ENCODE measurements at places on chromosomes 11 and 22. TPM values are rescaled to one million over a fixed set of nuclear protein-coding genes. Genes with fewer than 3 reads are reported as not detected.

- no peak for DNase-seq
Observed at GRCh38 chr11:5069272-5069671, at the start of gene OR52E1. Gene OR52E1 (plus strand): TSS chr11:5069572.

DNA sequence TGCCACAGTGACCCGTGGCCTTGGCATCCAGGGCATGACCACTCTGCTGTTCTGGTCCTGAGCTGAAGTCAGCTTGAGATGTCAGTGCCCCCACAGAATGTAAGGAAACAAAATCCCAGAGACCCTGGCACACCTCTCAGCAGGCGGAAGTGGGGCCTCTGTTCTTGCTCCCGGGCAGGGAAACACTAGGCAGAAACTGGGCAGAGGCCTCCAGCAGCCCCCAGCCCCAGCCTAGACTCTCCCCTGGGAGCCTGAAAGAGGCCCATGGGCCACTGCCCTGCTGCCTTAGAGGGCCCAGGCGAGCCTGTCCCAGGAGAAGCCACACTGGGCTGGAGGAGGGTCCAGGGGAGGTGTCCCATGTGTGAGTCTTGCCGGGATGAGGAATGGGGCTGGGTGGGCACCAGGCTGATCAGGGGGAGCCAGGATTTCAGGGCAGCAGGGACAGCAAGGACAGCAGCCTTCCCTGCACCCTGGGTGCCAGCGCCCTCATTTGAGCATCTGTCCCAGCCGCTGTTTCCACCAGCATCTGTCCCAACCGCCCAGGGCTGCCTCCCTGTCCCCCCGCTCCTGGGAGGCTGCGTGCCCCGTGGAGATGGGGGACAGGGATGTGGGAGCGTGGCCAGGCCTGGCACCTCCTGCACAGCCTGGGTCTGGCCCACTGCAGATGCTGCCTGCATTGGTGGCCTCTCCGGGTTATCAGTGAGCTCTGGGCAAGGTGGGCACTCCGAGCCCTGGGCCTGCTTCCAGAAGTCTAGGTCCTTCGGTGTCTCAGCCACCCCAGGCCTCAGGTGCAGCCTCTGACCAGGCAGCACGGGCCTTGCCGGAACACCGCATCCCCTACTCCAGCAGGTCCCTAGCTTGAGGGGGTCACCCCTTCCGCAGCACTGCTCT lies 1072.4 kb downstream of the BRD1 start:
- DNase-seq: no peak

DNA sequence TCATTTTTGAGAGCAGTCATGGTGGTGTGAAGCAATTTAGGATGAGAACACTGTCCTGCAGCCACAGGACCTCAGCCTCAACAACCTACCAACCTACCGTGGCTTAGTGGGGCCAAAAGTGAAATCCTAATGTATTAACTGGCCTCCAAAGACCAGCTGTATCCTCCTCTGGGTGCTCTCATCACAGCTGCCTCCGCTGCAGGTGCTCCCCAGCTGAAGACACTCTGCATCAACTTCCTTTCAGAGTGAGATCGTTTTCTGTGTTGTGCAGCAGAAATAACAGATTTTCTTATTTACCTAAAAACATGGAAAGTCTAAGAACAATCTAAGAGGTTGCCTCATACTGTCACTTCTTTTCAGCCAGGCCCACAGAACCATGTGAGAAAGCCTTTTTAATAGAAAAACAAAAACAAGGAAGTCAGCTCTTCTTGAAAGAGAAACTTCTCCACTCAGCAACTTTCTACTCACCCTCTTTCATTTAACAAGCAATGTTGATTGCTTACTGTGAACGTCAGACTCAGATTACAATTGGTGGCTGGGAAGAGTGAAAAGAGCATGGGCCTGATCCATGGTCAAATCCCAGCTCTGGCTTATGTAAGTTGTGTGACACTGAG lies 136.1 kb downstream of the TENM4 start:
- DNase-seq: no peak

DNA sequence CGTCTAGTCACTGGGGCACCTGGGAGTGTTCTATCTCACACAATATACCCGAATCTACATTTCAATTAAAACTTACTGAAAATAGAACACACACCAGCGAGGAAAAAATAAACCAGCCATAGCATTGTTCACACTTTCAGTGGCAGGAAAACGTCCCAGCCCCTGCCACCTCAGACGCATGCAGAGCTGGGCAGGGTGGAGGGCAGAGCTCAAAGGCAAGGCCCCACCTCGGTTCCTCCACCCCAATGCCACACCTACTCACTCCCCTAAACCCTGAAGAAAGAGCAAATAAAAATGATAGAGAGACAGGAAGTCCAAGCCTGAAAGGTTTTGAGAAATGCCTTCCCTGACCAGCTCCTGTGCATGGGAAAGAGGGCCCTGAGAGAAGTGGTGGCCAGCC lies 14.8 kb downstream of the B3GNT6 start:
- DNase-seq: no peak

- DNase-seq: no peak
Observed at GRCh38 chr11:72389116-72389515, 45.2 kb downstream of the CLPB start.

CASP5 gene
- polyA plus RNA-seq: not detected

FAM118A gene
- 134 TPM for polyA plus RNA-seq

BTBD18 gene
- polyA plus RNA-seq: 0.50 TPM

DNA sequence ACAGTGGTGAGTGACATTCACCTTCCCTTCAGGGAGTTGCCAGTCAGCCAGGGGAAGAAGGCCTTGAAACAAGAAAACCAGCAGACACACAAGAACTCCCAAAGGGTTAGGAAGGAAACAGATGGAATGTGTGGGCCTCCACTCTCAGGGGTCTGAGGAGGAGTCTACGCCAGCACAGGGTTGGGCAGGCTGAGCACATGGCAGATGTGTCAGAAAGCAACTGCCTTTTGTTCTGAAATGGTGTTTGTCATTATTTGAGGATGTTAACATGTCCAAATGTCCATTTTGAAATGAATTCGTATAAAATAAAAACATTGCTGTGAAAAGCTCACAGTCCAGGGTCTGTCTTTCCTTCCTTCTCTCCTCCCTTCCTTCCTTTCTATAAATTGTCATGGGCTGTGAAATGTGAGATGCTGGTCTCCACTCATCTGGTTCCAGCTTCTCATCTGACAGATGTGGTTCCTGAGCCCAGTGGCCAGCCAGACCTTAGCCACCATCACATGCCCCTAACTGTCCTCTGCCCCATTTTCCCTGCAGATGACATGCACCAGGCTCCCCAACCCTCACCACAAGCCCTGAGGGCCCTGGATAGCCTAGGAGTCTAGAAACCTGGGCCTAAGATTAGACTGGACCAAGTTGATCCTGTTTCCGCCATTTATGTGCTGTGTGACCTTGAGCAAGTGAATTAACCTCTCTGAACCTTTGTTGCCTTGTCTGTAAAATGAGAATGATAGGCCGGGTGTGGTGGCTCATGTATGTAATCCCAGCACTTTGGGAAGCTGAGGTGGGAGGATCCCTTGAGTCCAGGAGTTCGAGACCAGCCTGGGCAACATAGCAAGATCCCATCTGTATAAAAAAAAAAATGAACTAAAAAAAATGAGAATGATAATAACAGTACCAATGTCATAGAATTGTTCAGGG lies 56.2 kb upstream of the CRYBB3 start:
- DNase-seq: no peak

SPATA19 gene
- not detected for polyA plus RNA-seq

All from renal pelvis (tissue), 12 donors.